NCI-H1105 (cell line): ENCODE measurements at places on chromosomes 5 and 9.

GRCh38 chr9:95974389-95974788 lies 98.9 kb downstream of the ERCC6L2 start:
- no peak for DNase-seq

DNA sequence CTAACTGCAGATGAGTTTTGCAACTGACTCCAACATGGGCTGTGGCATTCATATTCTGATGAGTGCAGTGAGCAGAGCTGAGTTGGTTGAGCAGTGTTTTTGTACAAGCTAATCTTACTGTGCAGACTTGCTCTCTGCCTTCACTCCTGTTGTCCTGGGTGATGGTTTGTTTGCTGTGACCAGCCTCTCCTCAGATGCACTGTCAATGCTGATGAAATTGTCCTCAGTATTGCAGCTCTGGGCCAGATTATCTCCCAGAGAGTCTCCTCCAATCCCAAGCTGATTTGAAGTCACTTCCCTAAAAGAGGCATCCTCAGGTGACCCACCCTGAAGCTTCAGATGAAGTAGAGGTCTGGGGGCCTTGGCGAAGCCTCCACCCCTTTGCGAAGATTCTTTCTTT lies 581.8 kb downstream of the ACTL7B start:
- DNase-seq = no peak

DNA sequence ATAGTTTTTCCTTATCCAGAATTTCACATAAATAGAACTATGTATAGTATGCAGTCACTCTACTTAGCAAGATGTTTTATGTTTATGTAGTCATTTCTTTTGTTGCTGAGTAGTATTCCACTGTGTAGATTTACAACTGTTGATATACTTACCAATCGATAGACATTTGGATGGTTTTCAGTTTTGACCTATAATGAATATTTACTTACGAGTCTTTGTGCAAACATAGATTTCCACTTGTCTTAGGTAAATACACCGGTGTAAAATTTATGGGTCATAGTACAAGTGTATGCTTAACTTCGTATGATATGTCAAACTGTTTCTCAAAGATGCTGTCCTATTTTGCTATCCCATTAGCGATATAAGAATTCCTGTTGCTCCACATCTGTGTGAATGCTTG lies 19.7 kb upstream of the OR2K2 start:
- DNase-seq = no peak

- no peak for DNase-seq
Observed at GRCh38 chr5:95850391-95850894, 27.9 kb upstream of the GLRX start.

DNA sequence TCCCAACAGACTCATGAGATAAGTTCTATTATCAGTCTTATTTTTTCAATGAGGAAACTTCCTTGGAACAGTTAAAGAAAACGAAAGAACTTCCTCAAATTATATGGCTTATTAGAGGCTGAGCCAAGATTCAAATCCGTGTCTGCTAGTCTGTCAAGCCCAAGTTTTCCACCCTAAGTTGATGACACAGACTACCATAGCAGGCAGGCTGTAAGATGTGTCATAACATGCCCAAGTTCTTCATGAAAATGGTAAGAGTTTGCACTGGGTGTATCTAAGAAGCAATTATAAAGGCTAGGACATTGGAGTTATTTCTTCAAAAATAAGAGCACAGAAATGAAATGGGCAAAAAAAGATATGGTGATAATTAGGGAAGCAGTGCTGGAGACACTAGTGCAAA lies 634.5 kb downstream of the BRINP1 start:
- DNase-seq = no peak

DNA sequence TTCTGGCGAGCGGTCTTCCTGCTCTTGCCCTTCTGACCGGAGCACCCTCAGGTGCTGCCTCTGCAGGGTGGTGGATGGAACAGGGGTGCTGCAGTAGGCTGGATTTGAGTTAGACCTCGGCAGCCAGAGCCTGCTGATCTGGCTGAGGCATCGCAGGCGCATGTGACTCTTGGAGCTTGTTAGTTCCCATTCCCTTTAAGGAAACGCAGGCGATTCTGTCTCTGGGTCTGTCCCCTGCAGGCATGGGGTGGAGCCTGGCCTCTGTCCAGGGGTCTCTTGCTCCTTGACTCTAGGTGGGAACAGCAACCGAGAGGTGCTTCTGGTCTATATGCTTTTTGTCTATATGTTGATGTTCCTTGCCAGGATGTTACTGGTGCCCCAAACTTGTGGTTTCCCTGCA lies 3.1 kb downstream of the WNK2 start:
- DNase-seq = no peak

GRCh38 chr5:173643964-173644363 lies 27.5 kb upstream of the BOD1 start:
- DNase-seq = peak; percentile 76
